ENCODE measurements at places on chromosomes 6 and 20. TPM values are rescaled to one million over a fixed set of nuclear protein-coding genes. Genes with fewer than 3 reads are reported as not detected.

Gene SLC16A10
- 10.6 TPM for polyA plus RNA-seq

Gene ILRUN
- 8.8 TPM for polyA plus RNA-seq

Gene BCKDHB
- 18.6 TPM for polyA plus RNA-seq

Gene NAPB
- polyA plus RNA-seq = 5.5 TPM

Gene BPIFB4
- polyA plus RNA-seq = not detected

Gene MEP1A
- not detected for polyA plus RNA-seq

Gene LY6G6F
- not detected for polyA plus RNA-seq

Gene AVP
- not detected for polyA plus RNA-seq

Gene SNAP25
- polyA plus RNA-seq = not detected

Gene COL12A1
- not detected for polyA plus RNA-seq

Gene TFAP2B
- polyA plus RNA-seq = not detected

Gene ZNF311
- polyA plus RNA-seq = 0.47 TPM

Gene RIPPLY2
- polyA plus RNA-seq = not detected

Gene PKIB
- 0.92 TPM for polyA plus RNA-seq

Gene CYP39A1
- not detected for polyA plus RNA-seq

Gene CEP162
- 4.9 TPM for polyA plus RNA-seq

- DNase-seq = no peak
These were observed 26.8 kb upstream of the TBX18 start for GRCh38 chr6:84791233-84791632.

- DNase-seq = peak; percentile 41
These were observed 21.1 kb downstream of the RTN4IP1 start for GRCh38 chr6:106608080-106608668.

DNA sequence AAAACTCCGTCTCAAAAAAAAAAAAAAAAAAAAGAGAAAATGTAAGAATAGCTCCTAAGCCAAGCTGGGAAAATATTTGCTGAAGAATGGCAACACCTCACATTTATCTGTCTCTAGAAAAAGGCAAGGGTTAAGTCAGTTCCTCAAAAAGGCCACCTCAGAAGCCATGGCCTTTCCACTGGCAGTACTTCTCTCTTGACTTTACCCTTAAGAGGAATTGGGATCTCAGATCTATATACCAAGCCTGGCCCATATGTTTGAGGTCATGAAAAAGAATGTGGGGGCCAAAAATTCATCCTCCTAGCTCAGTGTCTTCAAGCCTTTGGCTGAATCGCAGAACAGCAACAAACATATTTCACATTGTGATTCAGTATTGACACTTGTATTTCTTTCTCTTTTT, 10.9 kb upstream of the NCOA3 start:
- DNase-seq = no peak

- DNase-seq = no peak
These were observed 55.4 kb downstream of the RIPOR3 start for GRCh38 chr20:50635676-50636600.

- no peak for DNase-seq
These were observed 368.0 kb downstream of the QKI start for GRCh38 chr6:163782436-163783003.

DNA sequence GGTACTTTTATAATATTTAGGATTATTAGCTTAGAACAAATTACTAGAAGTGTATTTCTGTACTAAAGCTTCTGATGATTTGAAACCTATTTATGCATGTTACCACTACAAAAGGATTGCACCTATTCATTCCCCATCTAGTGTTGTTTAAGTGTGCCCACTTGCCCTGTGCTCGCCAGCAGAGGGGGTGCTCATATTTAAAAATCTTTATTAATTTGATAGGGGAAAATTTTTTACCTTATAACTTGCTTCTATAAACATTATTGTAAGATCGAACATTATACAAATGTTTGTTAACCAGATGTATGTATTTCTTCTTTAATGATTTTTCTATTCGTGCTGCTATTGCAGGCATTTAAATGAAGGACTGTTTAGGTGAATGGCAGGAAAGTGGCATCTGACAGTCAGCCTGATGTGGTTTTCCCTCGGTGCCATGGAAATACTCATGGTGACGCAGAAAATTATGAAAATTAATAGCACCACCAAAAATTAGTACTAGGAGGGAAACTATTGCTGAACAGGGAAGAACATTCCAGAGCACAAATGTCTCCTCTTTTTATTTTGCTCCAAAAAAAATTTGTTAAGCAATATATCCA, 44.1 kb upstream of the FNDC1 start:
- no peak for DNase-seq

GRCh38 chr6:129235167-129236000, 352.4 kb downstream of the LAMA2 start:
- DNase-seq = no peak

DNA sequence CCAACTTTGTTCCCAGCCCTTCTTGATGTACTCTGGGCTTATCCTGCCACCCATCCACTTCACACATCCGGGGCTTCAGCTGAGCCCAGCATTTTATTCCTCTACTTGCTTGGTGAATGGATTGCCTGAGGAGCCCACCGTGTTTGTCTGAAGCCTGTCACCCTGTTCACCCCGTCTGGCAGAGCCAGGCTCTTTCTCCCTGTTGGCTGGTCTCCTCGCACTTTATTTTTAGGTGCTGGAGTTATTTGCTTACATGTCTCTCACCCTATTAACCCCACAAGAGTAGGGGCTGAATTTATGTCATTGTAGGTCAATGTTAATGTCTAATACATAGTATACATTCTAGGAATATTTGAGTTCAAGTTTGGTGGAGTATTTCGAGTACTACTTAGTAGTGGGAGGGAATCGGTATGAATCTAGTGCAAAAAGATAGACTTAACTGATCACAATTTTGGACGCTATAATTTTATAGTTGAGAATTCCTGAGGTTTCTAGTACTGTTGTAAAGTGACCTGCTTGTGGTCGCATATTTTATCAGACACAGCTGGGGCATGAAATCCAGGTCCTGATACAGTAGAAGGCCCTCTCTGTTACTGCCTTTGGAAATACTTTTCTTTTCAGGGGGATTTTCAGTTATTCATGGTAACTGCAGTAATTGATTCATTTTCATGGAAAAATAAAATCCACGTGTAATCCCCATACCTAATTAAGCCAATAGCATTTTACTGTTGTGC, 10.8 kb downstream of the JARID2 start:
- DNase-seq = no peak

DNA sequence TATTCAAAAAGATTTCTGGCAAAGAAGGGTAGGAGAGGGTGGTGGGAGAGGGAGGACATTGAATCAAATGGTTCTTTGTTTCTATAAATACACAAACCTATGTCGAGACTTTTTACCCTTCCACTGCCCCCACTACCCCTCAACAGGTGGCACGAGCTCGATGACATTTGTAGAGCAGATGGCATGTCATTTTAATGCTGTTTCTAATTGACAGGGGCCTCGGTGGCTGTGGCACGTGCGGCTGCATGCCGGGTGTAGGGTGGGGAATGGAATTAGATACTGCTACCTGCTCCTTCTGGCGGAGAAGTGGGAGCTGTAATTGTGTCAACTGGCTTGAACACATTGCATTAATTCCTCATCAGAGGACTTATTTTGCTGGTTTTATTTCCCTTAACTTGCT, 29.1 kb upstream of the SASH1 start:
- no peak for DNase-seq

GRCh38 chr20:11511821-11512220, 405.9 kb upstream of the BTBD3 start:
- no peak for DNase-seq

DNA sequence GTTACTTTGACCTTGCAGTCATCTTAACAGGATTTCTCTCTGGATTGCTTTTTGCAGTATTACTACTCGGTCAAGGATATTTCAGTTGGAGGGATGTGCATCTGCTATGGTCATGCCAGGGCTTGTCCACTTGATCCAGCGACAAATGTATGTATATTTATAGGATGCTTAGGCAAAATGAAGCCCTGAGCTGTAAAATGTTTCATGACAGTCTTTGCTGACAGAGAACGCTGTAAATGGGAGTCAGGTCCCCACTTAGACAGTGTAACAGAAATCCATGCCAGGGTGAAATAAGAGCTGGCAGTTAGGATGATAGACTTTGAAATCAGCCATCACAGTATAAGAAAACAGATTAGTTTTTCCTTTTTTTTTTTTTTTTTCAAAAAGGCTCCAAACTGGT, 264.0 kb downstream of the LAMA2 start:
- DNase-seq = no peak

DNA sequence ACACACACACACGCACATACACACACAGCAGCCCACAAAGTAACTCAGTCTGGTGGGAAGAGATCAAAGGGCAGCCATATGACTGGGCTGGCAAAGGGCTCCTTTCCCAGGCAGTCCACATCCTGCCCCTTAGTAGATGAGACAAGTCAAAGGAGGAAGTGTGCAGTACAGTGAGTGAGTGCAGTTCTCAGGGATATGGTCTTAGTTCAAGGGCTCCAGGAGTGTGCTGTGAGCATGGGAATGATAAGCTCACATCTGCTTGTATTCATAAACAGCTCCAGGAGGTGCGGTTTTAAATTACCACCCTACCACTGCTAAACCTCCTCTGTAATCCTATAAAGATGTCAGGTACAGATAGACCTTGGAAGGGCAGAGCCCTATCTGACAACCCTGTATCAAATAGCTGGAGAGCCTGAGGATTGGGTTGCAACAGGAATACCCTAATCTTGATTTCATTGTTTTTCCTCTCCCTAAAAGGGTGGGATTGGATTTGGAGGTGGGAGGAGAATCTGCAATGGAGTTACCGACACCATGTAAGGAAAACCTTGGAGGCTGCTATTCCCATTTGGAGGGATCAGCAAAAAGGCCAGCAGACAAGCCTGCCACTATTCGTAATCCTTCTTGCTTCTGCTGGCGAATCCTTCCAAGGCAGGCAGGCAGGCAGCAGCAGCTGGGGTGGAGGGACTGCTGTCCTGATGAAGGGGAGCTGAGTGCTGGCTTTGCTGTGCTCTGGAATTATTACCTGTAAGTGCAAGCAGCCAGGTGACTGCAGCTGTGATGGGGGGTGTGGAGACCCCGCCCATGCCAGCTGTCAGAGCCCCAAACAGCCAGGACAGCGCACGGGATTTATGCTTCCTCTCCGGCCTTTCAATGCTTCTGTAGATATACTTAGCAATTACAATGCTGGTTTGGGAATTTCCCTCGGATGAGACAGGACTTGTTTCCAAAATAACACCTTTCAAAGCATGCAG, 342.7 kb downstream of the PRL start:
- no peak for DNase-seq

DNA sequence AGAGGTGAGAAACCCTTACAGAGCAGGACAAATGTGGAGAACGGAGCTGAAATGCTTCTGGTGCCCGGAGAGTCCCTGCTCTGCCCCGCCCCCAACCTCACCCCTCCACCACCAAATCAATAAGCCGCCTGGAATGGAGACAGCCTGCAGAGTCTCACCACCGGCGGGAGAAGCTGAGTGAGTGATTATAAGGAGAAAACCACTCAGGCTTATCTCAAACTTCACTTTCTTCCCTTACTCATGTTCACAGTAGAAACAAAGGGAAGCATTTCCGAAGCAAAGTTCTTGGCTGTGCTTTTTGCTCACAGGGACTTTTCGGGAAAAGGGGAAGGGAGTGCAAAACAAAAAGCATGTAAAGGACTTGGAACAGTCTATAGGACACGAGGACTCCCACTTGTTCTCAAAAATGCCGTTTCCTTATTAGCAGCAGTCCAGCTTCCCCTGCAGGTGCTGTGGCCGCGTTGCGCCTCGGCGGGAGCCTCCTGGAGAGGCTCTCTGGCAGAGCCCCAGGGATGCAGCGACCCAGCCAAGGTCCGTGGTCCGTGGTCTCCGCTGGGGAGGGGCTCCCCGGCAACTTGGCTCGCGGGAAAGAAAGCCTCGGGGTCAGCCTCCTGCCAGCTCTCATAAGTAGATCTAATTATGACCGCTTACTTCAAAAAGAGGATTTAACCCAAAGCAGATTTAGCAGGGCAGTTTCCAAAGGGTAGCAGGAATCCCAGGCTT, 64.8 kb upstream of the TMEM30A start:
- no peak for DNase-seq

- no peak for DNase-seq
These were observed 151.7 kb upstream of the AKAP12 start for GRCh38 chr6:151087861-151088598.

DNA sequence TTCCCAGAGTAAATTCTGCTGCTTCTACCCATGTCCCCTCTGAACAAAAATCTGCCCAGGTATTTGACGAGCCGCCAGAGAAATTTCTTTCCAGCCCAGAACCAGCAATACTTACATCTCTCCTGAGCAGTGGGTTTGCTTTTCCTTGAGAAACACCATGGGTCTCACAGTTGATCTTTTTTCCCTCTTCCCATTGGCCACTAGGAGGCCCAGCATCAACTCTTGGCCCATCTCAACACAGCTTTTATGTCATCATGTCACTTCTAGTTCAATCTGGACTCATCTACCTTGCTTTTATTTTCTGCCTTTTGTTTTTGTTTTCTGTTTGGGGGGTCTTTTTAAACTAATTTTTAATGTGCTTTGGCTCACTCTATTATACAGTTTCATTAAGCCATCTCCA, 18.8 kb downstream of the MAFB start:
- DNase-seq = no peak

GRCh38 chr20:38085026-38085425, 51.5 kb downstream of the RPRD1B start:
- no peak for DNase-seq

- DNase-seq = no peak
These were observed 40.4 kb upstream of the PIM1 start for GRCh38 chr6:37129566-37129965.

- no peak for DNase-seq
These were observed 54.4 kb downstream of the DHX35 start for GRCh38 chr20:39016506-39016905.

DNA sequence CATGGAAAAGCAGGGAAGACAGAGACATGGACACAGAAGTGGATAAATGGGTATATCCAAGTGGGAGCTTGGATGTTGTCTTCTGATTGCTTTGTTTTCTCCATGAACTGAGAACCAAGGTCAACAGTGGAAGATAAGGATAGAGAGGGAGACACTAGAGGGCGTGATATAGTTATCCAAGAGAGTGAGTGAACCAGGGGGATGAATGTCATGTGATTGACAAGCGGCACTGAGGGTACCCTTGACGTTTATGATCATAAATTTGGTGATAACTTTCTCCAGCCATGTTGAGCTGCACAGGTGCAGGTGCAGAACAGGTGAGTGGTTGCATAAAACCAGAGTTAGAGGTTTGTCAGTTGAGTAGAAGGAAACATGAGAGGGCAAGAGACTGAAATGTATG, 20.7 kb downstream of the EBF4 start:
- peak; percentile 46 for DNase-seq

DNA sequence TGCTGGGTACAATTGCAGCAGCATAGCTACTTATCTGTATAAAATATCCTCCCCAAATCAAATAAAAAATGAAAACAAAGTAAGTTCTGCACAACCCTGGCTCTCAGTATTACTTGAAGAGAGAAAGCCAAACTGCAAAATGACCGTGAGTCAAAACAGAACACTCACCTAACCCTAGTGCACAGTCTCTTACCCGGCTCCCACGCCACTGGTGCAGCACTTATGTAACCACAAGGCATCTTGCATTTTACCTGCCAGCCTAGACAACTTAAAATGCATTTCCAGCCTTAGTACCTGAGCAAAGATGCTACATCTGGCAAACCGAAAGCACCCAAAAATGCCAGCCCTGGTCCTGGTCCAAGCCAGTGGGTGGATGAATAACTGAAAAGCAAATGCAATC, 12.4 kb upstream of the SIRPB1 start:
- no peak for DNase-seq

- no peak for DNase-seq
These were observed 106.6 kb upstream of the SNX9 start for GRCh38 chr6:157716251-157716995.

GRCh38 chr20:16392346-16392745, 180.9 kb downstream of the KIF16B start:
- no peak for DNase-seq

GRCh38 chr6:6820641-6821238, 232.2 kb downstream of the LY86 start:
- no peak for DNase-seq
